ENCODE measurements at places on chromosomes 6 and 20. TPM values are rescaled to one million over a fixed set of nuclear protein-coding genes. Genes with fewer than 3 reads are reported as not detected.

Gene C20orf144
- under 0.01 TPM for total RNA-seq

- DNase-seq, result no peak
Measured at GRCh38 chr20:44701858-44702256, 13.3 kb upstream of the CCN5 start.

DNA sequence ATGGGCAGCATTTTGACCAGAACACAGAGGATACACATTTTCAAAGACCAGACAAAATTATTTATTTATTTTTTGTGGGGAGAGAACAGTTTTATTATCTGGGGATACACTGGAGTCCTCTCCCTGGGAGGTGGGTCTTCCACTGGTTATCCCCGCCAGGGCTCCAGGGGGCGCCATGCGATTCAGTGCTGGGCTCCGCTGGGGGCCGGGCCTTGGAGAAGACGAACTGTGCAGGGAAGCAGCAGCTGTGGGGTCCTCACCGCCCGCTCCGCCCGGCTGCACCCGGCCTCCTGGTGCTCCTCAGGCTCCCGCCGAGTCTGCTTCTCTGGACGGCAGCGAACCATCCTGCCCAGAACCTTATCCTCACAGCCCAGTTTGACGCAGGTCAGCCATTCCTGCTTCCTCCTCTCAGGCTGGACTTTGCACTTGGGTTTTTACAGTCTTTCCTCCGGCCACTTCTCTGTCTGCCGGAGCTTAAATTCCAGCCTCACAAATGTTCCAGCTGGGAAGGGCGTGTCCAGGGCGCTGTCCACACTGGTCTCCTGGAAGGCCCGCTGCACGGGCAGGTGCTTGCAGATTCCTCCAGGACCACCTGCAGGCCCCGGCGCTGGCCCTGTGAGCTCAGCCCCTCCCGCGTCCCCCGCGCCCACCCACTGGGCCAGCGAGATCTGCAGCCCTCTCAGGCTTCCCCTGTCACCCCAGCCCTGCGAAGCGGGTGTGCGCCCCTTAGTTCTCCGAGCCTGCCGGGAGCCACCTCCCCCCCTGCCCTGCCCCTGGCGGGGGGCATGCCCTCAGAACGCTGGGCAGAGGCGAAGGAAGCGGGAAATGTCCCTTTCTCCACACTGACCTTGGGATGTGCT is 1830.0 kb upstream of the DEFB115 start:
- DNase-seq, result no peak

Gene LY6G6F
- not detected for total RNA-seq

DNA sequence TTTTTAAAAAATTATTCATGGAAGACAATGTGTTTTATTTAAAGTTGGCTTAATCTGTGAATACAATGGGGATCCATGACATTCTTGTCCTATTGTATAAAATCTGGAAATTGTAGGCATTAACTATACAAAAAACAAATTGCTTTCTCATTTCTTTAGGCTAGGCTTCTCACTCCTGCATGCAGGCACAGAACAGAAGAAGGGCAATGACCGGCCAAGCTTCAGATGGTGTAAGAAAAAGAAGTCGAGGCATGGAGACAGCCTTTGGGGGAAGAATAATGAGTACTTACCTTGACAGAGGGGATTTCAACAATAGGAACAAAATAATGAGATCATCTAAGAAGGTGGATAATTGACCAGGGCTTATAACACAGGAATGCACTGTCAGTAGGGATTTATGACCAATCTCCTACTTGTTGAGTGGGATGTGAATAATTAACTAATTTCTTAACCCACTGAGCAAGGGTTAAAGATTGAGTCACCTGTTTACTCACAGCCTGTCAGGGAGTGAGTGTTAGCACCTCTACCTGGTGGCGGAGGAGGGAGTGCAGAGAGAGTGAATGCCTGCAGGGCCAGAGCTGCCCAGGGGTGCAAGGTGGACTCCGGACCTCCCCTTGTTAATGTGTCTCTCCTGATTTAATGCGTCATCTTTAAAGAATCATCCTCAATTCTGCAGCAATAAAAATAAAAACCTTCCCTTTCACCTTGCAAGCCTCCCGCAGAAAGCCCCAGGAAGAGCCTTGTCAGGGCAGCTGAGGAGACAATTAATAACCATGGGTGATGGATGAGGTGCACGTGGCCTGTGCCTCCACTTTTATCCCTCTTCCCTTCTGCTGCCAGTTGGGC is 3.9 kb downstream of the SLC22A2 start:
- no peak for DNase-seq

DNA sequence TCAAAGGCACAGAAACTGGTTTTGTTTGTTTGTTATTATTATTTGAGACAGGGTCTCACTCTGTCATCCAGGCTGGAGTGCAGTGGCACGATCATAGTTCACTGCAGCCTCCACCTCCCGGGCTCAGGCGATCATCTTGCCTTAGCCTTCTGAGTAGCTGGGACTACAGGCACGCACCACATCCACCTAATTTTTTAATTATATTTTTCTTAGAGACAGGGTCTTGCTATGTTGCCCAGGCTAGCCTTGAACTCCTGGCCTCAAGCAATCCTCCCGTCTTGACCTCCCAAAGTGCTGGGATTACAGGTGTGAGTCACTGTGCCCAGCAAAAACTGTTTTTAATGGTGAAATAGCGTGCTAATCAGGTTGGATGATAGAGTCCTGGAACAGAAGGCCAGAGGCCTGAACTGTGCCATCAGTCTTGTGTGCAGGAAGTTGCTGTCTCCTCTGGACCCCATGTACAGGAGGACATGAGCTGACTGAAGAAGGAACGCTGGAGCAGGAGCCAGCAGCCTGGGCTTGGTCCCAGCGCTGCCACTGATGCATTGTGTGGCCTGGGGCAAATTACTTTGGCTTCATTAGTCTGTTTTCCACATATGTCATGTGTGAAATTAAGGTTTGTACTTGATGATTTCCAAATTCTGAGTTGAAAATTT is 4.9 kb downstream of the TM9SF4 start:
- DNase-seq, result peak; percentile 50

GRCh38 chr6:122930252-122931180 is 65.5 kb upstream of the CLVS2 start:
- no peak for DNase-seq

Gene MED20
- total RNA-seq, result 19.4 TPM

- DNase-seq, result peak; percentile 5
Measured at GRCh38 chr6:113829696-113830045, 27.5 kb upstream of the MARCKS start.

Gene DEFB127
- total RNA-seq, result not detected

Gene KIAA0408
- not detected for total RNA-seq

Gene HDDC2
- total RNA-seq, result 4.1 TPM

Gene MANEA
- 5.7 TPM for total RNA-seq

DNA sequence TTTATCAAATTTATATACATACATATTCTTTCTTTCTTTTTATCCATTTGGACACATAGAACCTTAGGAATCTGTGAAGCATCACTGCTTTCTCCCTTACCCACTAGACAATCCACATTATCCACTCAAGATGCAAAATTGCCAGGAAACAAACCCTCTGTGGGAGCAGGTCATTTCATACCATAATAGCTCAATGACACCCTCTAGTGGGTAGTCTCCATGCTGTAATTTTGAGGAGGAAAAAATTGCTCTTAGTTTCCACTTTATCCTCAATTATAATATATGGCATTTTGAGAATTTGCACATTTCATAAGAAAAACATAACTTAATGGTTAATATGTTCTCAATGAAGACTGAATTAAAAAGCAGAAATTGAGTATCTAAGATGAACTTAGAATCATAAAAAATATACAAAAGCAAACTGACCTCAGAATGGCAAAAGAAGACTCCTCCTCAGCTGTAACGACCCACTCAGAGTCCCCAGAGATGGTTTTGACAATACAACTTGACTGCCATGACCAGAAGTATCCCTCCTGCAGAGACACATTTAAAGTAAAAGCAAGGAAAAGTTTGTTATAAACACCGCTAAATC is 164.1 kb downstream of the FRK start:
- peak; percentile 38 for DNase-seq

DNA sequence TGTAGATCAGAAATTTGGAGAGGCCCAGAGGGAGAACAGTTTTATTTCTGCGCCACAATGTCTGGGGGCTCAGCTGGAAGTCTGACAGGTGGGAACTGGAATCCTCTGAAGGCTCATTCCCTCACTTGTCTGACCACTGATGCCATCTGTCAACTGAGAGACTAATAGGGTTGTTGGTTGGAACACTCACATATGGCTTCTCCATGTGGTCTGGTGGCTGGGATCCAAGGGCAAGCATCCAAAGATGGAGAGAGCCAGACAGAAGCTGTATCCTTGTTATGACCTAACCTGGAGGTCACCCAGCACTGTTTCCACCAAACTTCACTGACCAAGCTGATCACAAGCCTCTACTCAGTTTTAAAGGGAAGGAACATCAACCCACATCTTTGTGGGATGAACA is 117.9 kb upstream of the AKAP12 start:
- DNase-seq, result peak; percentile 73

GRCh38 chr20:4328541-4328940 is 313.2 kb upstream of the RNF24 start:
- no peak for DNase-seq

Gene NAPB
- 3.1 TPM for total RNA-seq

DNA sequence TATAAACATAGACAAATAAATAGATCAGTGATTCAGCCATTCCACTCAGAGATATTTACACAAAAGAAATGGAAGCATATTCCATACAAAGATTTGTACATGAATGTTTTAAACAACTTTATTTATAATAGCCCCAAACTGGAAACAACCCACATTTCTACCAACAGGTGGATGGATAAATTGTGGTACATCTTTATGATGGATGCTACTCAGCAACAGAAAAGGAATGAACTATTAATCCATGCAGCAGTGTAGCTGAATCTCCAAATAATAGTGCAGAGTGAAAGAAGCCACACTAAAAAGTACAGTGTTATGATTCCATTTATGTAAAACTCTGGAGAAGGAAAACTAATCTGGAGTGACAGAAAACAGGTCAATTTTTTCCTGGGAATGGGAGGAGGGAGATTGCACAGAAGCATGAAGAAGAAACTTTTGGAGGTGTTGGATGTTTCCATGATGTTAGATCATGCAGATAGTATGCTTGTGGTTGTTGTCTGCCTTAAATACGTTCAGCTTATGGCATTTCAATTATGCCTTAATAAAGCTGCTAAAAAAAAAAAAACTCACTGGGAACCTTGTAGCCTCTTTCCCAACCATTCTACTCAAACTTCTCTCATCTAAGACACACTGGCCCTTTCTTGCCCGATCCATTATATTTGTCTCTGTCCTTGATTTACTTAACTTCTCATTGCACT is 100.9 kb downstream of the PPP1R14C start:
- DNase-seq, result no peak

- no peak for DNase-seq
Measured at GRCh38 chr20:38354227-38354626, 7.9 kb downstream of the LBP start.

DNA sequence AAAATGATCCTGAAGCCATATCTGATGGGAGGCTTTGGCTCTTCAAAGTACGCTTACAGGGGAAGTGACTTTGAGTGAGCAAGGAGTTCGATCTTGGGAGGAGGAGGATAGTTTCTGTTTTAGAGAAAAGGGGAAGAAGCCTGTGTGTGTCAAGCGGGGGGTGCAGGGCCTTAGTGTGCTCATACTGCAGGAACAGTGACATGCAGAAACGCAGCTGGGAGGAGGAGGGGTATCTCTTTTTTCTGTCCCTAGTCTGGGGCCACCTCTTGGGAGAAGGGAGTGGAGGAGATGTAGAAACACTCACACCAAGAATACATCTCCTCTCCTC is 19.8 kb downstream of the SIRPD start:
- no peak for DNase-seq

Gene NUP153
- 16.6 TPM for total RNA-seq

DNA sequence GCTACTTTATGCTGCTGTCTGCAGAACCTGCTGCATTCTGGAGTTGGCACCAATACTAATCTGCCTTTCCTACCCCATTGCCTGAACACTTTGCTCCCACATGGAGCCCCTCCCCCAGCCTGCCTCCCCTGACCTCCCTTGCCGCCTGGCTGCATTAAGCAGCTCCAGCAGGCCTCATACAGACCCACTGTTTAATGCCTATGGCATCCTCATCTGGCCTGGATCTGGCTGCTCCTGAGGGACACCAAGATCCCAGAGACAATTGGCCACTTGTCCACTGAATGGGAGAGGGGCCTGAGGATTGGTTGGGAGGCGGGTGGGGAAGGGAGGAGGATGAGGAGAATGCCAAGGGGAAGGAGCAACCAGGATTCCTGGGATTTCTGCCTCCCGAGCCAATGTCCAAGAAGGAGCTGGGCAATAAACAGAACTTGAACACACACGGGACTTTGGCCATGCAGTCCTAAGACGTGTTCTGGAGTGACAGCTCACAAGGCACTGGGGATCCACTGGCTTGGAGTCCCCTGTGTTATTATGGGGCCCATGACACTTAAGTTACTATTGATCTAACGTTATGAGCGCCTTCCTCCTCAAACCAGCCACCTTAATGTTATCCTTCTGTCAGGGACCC is 10.4 kb upstream of the KCNK5 start:
- DNase-seq, result no peak

Gene HAO1
- not detected for total RNA-seq

GRCh38 chr6:37612475-37612874 is 85.2 kb downstream of the MDGA1 start:
- no peak for DNase-seq

Gene HSPA1L
- 0.87 TPM for total RNA-seq

GRCh38 chr20:56805966-56806365 is 176.9 kb downstream of the TFAP2C start:
- DNase-seq, result no peak

Gene VGLL2
- not detected for total RNA-seq

DNA sequence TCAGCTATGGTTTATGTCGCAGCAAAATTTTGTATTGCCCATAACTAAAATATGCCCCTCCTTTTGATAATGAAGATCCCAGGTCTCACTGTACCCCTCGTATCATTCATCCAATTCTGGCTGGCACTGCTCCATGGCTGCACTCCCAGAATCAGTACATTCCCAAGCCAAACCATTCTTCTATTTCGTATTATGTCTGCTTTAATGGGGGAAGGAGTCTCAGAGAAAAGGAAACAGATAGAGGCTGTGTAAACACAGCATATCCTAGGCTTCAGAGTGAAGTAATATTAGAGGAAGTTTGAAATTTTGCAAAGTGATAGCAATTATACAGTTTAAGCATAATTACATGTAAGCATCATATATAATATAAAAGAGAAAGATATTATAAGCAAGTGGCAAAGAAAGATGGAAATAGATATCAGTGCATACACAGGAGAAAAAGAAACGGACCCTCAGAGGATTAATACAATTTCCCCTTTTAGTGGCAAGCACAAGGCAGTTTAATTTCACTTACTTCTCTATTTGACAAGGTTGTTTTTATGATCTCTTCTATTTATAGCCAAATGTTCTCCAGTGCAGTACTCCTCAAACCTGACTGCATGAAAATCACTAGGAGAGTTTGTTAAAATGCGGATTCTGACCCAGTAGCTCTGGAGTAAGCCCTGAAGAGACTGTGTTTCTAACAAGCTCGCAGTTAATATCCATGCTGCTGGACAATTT is 56.5 kb upstream of the TENT5A start:
- peak; percentile 75 for DNase-seq

Gene TREML1
- not detected for total RNA-seq

- no peak for DNase-seq
Measured at GRCh38 chr20:53574819-53575218, 18.8 kb downstream of the ZNF217 start.

Gene TBC1D32
- 2.4 TPM for total RNA-seq

Measured in lung microvascular endothelial cell (primary cell).